ENCODE measurements at places on chromosomes 1 and 21.
A peak's percentile ranks its signal among the peaks of the same experiment; 100 is the strongest.

- DNase-seq, result no peak
Observed at GRCh38 chr21:43015906-43016540, 41.7 kb downstream of the PKNOX1 start.

- no peak for DNase-seq
Observed at GRCh38 chr1:117540532-117540931, 65.3 kb upstream of the TENT5C start.

GRCh38 chr1:54968551-54968950 is 11.9 kb upstream of the TMEM61 start:
- no peak for DNase-seq

GRCh38 chr1:109713636-109714035 is 1.6 kb downstream of the GSTM5 start:
- DNase-seq, result no peak

DNA sequence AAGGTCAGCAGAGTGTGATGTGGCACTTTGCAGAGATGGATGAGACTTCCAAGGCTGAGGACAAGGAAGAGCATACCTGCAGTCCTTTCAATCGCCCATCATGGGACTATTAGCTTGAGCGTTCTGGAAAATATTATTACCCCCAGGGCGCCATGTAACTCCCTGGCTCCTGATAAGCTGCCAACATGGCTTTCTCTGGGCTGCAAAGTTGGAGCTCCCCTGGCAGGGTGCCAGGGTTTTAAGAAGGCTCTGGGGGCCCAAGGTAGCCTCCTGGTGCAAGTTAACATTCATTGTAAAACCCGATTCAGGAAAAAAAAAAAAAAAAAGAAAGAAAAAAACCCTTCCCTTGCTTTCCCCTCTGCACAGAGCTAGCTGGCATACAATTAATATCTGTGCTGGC is 196.7 kb downstream of the PBX1 start:
- no peak for DNase-seq

GRCh38 chr21:46626536-46626935 is 8.9 kb upstream of the PRMT2 start:
- no peak for DNase-seq

DNA sequence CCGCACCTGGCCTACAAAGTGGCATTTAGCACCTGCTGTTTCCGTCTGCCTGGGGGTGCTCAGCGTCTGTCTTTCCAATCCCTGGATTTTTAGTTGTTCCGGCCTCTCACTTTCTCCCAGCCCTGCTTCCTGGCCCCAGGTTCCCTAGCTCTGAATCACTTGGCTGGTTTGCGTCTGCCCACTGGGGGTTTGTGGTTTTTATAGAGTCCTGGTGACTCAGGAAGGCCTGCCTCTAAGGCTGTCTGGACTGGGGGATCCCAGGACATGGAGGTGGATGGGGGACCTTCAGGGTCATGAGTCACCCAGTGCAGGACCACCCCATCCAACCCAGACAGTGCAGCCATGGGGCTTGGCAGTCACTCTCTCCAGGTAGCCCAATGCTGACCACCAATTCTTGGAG is 53.5 kb downstream of the MRPL37 start:
- DNase-seq, result peak; percentile 48

DNA sequence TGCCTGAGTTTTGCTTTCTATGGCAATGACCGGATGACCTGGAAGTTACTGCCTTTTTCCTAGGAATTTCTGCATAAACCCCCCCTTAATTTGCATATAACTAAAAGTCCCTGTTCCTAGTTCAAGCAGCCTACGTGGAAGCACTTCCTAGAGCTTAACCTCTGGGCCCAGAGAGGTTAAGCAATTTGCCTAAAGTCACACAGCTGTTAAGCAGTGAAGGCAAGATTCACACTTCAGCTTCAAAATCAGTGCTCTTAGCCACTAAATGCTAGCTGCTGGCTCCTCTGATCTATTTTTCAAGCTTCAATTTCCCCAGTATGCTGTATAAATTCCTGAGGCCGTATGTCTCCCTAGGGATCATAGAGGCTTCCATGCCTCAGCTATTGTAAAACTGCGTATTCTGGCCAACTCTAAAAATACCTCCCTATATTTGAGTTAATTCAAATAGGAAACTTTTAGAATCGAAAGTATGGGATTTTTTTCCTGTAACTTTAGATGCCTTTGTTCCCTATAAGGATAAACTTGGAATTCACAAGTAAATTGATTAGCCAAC is 53.1 kb upstream of the CD5L start:
- DNase-seq, result no peak

- DNase-seq, result no peak
Observed at GRCh38 chr1:15124362-15125100, 29.0 kb upstream of the TMEM51 start.

GRCh38 chr1:23916209-23917131 is 3.3 kb upstream of the CNR2 start:
- no peak for DNase-seq

- DNase-seq, result no peak
Observed at GRCh38 chr1:28835237-28835650, 23.3 kb downstream of the OPRD1 start.

GRCh38 chr1:224513787-224514209 is 79.2 kb upstream of the WDR26 start:
- DNase-seq, result peak; percentile 59

GRCh38 chr1:154899041-154899440 is 29.0 kb upstream of the KCNN3 start:
- DNase-seq, result no peak

GRCh38 chr1:210901981-210902770 is 231.8 kb downstream of the KCNH1 start:
- no peak for DNase-seq

- DNase-seq, result no peak
Observed at GRCh38 chr1:17668624-17669175, 86.4 kb upstream of the ACTL8 start.

DNA sequence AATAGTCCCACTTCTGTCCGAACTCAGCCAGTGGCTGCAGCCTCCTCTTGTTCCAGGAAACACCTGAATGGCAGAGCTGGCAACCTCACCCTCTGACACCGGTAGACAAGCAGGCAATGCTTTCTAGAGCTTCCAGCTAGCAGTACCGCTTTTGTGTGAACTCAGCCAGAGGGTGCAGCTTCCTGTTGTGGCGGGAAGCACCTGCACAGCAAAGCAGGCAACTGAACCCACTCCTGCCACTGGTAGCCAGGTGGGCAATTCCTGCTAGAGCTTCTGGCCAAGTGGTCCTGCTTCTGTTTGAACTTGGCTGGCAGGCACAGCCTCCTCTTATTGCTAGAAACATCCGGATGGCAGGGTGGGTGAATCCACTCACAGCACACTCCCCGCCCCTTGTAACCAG is 40.1 kb upstream of the TMPRSS15 start:
- no peak for DNase-seq

Measured in brain pericyte (primary cell).